ENCODE measurements at places on chromosomes 4 and X.

DNA sequence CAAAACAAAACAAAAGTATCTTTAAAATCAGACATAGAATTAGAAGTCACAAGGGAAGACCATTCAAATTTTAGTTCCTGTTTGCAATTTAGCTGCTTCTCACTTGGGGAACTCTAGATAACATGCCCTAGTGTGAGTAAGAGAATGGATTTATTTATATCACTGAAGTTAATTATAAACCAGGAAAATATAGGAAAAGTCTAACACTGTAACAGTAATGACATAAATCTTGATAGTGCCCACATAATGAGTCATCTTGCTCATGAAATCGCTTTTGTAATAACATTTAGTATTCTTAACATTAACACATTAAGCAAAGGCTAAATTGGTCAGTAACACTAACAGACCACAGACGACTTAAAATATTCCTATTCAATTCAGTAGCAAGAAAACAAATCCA lies 710.7 kb downstream of the STPG2 start:
- DNase-seq, result no peak

- peak; percentile 8 for DNase-seq
Measured at GRCh38 chr4:86181585-86181984, 178.3 kb downstream of the MAPK10 start.

GRCh38 chr4:19327364-19327763 lies 924.3 kb upstream of the SLIT2 start:
- no peak for DNase-seq

GRCh38 chrX:55335296-55335695 lies 70.6 kb upstream of the PAGE3 start:
- no peak for DNase-seq

DNA sequence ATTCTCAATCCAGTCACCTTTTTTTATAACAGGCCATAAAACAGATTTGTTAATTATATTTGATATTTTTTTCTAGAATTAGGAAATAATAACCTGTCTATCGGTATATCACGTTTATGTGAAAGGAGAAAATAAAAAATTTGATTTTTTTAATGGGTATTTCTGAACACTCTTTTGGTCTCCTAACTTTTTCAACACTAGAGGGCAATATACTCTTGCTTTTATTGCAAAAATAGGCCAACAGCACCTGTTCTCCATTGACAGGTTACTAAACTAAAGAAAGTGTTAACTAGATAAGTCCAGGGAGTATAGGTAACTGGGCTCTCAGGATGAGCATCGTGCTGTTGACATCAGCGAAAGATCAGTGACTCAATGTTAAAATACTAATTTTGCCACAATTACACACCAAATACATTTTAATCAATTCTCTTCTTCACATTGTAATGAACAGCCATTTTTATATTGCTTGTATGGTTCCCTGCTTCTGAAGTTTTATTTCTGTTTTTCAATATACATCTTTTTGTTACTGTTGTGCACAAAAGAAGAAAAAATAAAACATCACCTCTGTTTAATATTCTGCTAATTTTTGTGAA lies 22.8 kb downstream of the NDST4 start:
- DNase-seq, result peak; percentile 15

DNA sequence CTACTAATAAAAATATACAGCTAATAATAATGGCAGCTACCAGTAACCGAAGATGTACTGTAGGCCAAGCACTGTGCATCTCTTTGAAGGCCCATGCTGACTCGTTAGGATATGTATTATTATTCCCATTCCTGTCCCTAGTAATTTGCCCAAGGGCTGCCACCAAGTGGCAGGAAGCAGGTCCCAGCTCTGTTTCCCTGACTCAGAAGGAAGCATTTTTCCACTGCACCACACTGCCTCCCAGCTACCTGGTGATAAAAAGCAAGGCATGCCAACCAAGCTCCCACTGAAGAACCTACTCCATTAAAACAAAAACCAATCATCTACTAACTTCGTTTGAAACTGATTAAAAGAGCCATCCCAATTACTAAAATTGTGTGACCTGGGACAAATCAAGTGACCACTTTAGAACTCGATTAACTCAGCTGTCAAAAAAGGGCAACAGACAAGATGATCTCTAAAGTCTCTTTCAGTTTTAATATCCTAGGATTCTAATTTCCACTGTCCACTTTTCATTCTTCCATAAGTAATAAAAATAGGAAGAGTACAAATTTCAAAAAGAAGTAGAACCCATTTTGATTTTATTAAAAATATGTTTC lies 24.3 kb upstream of the PGM2 start:
- peak; percentile 75 for DNase-seq

DNA sequence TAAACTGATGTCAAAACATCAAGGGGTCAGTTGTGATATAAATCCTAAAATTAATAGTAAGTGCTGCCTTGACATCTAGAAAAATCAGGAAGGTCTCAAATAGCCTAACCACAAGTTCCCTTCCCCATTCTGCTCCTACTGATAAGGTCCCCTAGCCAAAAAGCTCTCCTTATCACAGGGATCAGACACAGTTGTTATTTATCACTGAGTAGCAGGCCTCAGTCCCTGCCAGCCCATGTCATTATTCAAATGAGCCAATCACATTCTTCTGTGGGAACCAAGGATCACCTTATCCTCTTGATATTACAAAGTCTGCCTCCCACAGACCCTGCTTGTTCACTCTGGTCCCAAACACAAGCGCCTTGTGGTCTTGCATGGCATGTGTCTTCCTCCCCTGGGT lies 23.3 kb upstream of the TMEM255A start:
- DNase-seq, result no peak

DNA sequence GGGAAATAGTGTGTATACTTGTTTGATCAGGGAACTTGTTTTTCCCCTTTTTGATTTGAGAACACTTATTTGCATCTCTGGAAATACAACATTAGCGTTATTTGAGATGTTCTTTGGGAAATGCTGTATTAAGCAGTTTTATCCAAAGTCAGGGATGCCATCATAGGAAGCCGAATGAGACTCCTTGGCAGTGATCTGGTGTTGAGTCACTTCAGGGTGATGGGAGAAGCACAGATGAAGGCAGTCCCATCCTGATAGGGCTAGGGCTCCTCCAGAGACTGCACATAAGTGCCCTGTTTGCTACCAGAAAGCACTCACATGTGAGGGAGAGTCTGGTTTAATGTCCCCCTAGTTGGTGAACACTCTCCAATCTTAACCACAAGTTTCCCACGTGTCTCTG lies 62.3 kb downstream of the IL1RAPL1 start:
- no peak for DNase-seq

- no peak for DNase-seq
Measured at GRCh38 chrX:103513476-103514108, 5.7 kb downstream of the RAB40A start.

- DNase-seq, result no peak
Measured at GRCh38 chr4:171876636-171877035, 63.4 kb downstream of the GALNTL6 start.

- DNase-seq, result no peak
Measured at GRCh38 chrX:130669233-130669632, 233.8 kb downstream of the ENOX2 start.

DNA sequence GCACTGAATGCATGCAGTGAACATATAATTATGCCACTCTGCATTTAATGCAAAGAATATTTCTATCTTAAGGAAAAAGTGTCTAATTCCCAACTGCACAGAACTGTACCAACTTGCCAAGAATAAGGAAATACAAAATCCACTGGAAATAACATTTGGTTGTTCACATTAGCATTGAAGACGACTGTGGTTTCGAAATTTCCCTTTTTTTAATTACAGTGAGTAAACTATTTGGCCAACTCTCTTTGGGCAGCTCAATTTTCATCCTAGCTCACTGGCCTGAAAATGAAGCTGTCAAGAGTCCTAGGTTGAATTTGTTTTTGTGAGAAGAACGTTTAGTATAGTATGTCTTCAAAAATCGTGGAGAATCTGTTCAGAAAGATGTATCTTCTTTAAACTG lies 81.6 kb upstream of the MID1 start:
- no peak for DNase-seq

DNA sequence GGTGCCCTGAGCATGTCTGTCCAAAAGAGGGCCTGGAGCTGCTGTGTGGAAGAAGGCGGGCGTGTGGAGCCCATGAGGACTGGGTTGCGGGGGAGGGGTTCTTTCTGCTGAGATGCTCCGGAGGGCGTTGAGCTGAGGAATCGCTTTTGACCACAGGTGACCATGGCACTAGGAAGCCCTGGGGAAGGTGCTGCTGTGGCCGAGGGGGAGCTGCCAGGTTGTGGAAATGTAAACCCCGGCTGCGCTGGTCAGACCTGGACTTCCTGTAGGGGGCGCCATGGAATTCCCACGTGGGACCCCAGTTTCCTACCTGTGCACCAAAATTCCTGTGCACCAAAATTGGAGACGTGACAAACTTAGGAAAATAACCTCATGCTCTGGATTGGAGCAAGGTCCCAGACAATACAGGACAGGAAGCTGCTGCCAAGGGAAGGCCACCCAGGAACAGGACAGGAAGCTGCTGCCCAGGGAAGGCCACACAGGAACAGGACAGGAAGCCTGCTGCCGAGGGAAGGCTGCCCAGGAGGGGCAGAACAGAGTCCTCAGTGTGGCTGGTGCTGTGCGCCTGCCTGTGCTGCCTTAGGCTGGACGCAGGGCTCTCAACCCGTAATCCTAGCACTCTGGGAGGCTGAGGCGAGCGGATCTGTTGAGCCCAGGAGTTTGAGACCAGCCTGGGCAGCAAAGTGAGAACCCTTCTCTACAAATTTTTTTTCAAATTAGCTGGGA lies 28.4 kb upstream of the UVSSA start:
- no peak for DNase-seq

DNA sequence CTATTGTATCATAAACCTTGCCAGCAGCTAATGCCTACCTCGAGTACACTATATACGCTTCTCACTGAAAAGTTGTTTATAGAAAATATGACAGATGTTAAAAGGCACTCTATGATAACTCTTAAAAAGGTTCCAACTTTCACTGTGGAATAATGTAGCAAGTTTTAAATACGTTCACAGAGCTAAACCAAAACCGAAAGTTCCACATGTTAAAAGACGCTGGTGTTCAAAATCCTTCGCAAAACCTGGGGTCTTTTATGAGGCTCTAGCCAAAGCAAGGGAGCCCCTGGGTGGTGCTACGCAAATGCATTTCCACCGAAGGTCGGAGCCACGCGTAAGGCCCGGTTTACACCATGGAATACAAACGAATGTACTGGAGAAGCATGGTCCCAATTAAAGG lies 103.7 kb upstream of the TENM3 start:
- no peak for DNase-seq

- no peak for DNase-seq
Measured at GRCh38 chrX:55524487-55524886, 34.8 kb upstream of the USP51 start.

GRCh38 chr4:174464949-174465348 lies 57.3 kb downstream of the HPGD start:
- no peak for DNase-seq

- DNase-seq, result no peak
Measured at GRCh38 chr4:177879851-177880250, 437.6 kb upstream of the AGA start.

- no peak for DNase-seq
Measured at GRCh38 chrX:48002319-48002718, 1.5 kb downstream of the ZNF182 start.

DNA sequence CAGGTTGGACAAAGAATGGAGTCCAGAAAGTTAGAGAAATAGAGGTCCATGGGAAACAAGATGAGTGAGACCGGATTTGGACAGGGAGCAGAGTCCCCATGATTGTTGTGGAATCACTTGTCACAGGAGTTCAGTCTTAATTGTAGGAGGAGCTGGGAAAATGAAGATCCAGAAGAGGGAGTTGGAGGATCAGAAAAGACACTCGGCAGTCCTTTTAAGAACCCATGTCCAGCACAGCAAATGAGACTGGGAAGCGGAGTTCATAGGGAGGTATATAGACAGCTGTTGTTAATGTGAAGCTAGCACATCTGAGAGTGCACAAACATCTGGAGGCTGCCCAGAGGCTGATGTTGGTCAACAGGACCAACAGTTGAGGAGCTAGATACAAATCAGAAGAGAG lies 111.4 kb upstream of the RXFP1 start:
- DNase-seq, result peak; percentile 11

- no peak for DNase-seq
Measured at GRCh38 chr4:2335729-2336101, 73.8 kb upstream of the MXD4 start.

DNA sequence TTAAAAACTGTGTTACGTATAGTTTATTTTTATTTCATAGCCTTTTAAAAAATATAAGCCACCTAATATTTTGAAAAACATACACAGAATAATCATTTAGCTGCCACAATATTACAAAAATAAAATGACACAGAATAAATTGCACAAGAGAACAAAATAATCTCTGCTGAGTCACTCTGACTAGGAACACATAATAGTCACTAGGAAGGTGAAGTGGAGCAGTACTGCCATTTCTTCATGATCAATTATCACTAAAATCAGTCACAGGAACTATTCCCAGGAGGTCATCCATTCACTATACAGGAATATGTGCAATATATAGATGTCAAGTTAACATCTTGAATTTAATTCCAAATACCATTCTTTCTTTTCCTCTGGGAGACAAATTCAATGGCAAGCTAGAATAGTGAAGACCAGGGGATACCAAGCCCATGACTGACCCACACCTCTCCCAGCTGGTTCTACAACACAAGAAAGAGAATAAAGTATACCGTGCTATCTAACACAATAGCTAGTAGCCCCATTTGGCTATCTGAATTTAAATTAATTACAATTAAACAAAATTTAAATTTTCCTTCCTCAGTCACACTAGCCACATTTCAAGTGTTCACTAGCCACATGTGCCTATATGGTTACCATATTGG lies 5.9 kb downstream of the SMIM43 start:
- DNase-seq, result no peak

DNA sequence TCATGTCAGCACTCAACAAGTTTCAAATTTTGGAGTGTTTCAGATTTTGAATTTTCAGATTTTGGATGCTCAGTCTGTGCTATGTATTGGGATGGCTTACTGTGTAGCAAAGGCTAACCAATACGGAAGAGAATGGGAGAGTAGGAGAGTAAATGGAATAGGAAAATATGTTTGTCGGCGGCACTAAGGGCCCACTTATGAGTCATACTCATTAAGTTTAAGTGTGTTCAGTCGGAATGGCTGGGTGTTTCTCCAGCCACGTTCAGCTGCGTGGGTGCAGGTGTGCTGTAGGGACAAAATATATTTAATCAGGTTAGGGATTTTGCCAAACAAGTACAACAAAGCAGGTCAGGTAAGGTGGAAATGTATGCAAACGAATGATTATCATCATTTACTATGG lies 13.6 kb downstream of the FTHL17 start:
- DNase-seq, result no peak

Measured in urothelium cell line (cell line).